ENCODE measurements at places on chromosomes 13 and 19. TPM values are rescaled to one million over a fixed set of nuclear protein-coding genes. Genes with fewer than 3 reads are reported as not detected.

The LYPD5 gene
- total RNA-seq, result 6.4 TPM

The SIGLEC9 gene
- not detected for total RNA-seq

The CEACAM1 gene
- total RNA-seq, result 159 TPM

The BEST2 gene
- total RNA-seq, result not detected

The ZNF600 gene
- total RNA-seq, result 23.4 TPM

The SYNGR4 gene
- total RNA-seq, result not detected

The S1PR4 gene
- not detected for total RNA-seq

The SLC10A2 gene
- not detected for total RNA-seq

The DOCK6 gene
- total RNA-seq, result 54.8 TPM

- H3K27ac ChIP-seq, result no peak overlapping the region
- no peaks in the 10 kb centered on the region for H3K27me3 ChIP-seq
- H3K4me3 ChIP-seq, result no peak overlapping the region
- H3K4me1 ChIP-seq, result no peaks in the 10 kb centered on the region
- H3K36me3 ChIP-seq, result peaks cover 3% of the 10 kb centered on the region
Observed at GRCh38 chr13:45953082-45953481, 99.5 kb downstream of the ZC3H13 start.

DNA sequence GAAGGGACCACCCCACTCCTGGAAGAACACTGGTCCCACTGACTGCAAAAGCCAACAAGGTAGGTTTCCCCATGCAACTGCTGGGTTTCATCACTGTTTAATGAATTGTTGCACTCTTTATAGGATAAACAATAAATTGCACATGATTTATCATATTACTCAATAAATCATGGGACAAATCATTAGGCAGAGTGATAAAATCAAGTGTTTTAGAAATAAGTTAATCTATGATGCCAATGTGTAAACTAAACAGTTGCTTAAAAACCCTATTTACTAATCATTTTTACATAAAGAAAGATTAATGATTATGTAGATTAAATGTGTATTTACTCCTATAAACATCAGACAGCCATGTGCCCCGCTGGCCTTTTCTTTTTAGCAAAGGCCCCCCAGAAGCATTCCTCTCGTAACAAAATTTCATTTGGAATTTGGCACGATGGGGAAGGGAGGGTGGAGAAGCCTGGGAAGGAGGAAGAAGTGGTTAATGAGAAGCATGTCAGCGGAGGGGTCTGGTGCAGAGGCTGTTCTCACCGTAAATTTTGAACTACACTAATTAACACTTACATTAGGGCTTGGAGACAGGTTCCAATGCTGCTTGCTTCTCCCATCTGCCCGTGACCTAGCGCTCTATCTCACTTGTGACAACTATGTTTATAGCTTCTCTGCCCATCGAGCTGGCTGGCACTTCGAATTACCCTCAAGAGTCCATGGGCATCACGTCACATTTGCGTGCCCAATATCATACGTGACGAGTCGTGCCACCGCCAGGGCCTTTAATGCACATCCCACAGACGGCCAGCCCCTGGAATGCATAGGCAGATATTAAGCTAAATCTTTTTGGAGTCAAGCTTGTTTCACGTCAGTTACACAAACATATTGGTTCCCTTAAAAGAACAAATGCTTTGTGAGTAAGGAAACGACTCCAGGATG is 357.7 kb upstream of the TSHZ3 start:
- no peak for DNase-seq
- no peak overlapping the region for H3K4me3 ChIP-seq
- H3K27me3 ChIP-seq, result no peaks in the 10 kb centered on the region
- no peaks in the 10 kb centered on the region for H3K36me3 ChIP-seq
- no peaks in the 10 kb centered on the region for H3K4me1 ChIP-seq

DNA sequence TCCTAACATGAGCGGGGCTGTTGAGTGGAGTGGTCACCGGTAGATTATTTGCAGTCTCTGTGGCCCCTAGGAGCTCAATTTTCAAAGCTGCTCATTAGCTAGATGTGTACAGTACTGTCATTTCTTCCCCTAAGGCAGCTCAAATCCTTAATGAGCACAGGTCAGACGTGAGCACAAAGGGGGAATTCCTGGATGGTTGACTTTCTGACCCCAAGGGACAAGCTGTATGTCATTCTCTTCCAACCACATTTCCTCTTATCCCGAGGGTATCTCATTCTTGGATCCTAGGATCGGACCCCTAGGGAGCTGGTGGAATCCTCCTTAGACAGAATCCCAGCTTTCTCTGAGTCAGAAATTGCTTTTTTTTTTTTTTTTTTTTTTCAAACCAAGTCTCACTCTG is 5.7 kb upstream of the OR7G3 start:
- no peak overlapping the region for H3K4me3 ChIP-seq
- H3K36me3 ChIP-seq, result no peaks in the 10 kb centered on the region
- DNase-seq, result no peak
- H3K4me1 ChIP-seq, result no peaks in the 10 kb centered on the region

DNA sequence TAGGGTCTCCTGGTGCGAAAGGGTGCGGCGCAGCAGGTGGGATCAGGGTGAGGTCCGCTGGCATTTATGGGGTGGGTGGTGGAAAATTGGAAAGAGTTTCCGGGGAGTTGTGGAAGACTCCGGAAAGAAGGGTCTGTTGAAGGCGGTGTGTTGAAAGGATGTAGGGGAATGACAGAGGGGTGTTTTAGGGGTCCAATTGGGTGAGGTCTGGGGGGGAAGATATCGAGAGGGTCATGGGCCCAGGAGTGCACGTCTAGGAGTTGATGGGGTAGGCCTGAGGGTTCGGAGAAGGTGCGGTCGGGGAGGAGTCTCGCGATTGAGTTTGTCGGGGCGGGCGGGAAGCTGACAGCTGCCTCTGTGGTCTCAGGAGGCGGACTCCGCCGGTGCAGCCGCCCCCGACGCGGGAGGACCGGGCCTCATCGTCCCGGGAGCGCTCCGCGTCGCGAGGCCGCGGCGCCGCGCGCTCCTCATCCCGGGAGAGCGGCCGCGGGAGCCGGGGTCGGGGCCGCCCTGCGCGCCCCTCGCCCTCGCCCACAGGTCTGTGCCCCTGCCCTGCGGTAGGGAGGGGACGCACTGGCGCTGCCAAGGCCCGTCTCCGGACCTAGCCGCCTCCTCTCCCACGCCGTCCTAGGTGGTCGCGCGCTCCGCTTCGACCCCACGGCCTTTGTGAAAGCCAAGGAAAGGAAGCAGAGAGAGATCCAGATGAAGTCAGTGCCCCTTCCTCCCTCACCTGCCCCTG is 7.0 kb downstream of the PGLYRP1 start:
- H3K27me3 ChIP-seq, result peaks cover 27% of the 10 kb centered on the region
- peaks cover 21% of the 10 kb centered on the region for H3K4me1 ChIP-seq
- DNase-seq, result no peak
- H3K27ac ChIP-seq, result peak overlapping the region; percentile 75
- H3K36me3 ChIP-seq, result peaks cover 20% of the 10 kb centered on the region

DNA sequence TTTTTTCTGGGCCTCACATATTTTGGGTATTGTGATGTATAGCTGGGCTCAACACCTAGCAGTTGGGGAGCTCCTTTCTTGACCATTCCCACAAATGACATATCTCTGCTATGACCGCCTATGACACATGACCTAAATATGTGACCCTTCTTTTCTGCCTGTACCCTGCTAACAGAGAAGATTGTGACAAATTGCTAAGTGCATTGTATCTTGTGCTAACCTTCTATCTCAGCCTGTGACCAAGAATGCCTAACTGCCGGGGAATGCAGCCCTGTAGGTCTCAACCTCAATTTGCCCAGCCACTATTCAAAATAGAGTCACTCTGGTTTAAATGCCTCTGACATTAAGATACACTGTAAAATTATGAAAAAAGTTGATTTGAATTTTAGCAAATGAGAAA is 6.8 kb upstream of the ZNF429 start:
- DNase-seq, result no peak
- no peak overlapping the region for H3K27ac ChIP-seq
- no peak overlapping the region for H3K4me3 ChIP-seq
- no peaks in the 10 kb centered on the region for H3K27me3 ChIP-seq
- no peaks in the 10 kb centered on the region for H3K4me1 ChIP-seq
- no peaks in the 10 kb centered on the region for H3K36me3 ChIP-seq

DNA sequence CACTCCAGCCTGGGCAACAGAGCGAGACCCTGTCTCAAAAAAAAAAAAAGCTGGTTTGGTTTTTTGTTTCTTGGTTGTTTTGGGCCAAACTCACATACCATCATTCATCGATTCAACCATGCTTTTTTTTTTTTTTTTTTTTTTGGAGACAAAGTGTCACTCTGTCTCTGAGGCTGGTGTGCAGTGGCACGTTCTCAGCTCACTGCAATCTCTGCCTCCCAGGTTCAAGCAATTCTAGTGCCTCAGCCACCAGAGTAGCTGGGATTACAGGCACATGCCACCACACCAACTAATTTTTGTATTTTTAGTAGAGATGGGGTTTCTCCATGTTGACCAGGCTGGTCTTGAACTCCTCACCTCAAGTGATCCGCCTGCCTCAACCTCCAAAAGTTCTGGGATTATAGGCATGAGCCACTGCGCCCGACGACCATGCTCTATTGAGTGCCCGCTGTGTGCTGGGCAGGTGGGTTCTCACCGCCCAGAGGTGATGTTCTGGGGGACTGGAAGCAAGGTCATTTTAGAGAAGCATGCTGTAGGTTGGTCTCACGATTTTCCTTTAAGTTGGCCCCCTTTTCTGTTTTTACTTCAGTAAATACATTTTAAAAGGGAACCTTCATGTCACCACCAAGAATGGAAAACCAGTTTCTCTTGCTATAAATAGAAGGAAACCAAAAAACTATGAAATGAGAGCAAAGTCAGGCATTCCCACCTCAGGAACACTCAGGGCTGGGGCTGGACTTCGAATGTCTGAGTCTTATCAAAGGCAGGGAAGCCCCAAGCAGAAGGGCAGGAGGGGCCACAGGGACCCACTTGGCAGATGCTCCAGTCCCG is 8.3 kb upstream of the JUND start:
- H3K4me3 ChIP-seq, result no peak overlapping the region
- peaks cover 18% of the 10 kb centered on the region for H3K4me1 ChIP-seq
- no peaks in the 10 kb centered on the region for H3K27me3 ChIP-seq
- no peak overlapping the region for H3K27ac ChIP-seq
- DNase-seq, result no peak

DNA sequence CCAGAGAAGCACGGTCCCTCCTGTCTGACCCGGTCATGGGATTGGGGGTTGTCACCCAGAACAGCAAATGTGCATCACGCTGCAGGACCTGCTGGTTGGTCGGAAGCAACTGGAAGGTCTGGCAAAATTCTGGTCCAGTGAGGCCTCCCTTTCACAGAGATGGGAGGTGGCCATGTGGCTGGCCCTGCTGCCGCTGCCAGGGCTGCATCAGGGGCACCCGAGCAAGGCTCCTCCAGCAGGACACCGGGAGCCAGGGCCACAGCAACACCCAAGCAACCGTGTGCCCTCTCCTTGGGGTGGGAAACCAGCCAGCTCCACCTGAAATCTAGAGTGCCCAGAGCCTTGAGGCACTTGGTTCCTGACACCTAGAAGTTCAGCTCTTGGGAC is 11.5 kb upstream of the GAS6 start:
- H3K4me3 ChIP-seq, result no peak overlapping the region
- no peaks in the 10 kb centered on the region for H3K4me1 ChIP-seq
- no peak for DNase-seq
- no peak overlapping the region for H3K27ac ChIP-seq
- H3K36me3 ChIP-seq, result peaks cover 4% of the 10 kb centered on the region

GRCh38 chr13:40102854-40103253 is 447.4 kb downstream of the COG6 start:
- H3K27me3 ChIP-seq, result no peaks in the 10 kb centered on the region
- peak overlapping the region; percentile 70 for H3K27ac ChIP-seq

DNA sequence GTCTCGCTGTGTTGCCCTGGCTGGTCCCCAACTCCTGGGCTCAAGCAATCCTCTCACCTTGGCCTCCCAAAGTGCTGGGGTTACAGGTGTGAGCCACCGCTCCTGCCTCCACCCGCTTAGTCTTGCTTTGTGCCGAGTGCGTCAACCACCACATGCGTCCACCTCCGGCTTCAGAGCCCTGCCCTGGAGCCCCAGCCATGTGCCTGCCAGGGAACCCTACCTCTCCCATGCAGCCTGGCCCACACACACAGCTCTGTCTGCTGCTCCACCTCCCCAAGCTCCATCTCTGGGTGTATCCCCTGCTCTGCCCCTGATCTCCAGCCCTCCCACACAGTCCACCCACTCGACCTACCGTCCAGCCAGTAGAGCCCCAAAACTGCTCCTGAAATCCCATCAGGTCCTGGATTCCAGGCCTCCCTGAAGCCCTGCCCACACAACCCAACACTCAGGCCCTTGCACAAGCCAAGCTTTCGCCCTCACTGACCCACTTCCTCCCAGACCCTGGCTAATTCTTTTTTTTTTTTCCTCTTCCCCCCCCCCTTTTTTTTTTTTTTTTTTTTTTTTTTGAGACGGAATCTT is 9.6 kb downstream of the CYP2F1 start:
- no peaks in the 10 kb centered on the region for H3K36me3 ChIP-seq
- no peak for DNase-seq
- no peak overlapping the region for H3K27ac ChIP-seq
- no peak overlapping the region for H3K4me3 ChIP-seq

- H3K27ac ChIP-seq, result peak overlapping the region; percentile 64
- H3K4me1 ChIP-seq, result peaks cover 54% of the 10 kb centered on the region
- no peak overlapping the region for H3K4me3 ChIP-seq
Observed at GRCh38 chr13:48583859-48584311, 51.0 kb upstream of the RCBTB2 start.

- peaks cover 4% of the 10 kb centered on the region for H3K36me3 ChIP-seq
- H3K27me3 ChIP-seq, result no peaks in the 10 kb centered on the region
- no peaks in the 10 kb centered on the region for H3K4me1 ChIP-seq
- no peak for DNase-seq
Observed at GRCh38 chr13:42190529-42190928, 81.4 kb upstream of the AKAP11 start.

DNA sequence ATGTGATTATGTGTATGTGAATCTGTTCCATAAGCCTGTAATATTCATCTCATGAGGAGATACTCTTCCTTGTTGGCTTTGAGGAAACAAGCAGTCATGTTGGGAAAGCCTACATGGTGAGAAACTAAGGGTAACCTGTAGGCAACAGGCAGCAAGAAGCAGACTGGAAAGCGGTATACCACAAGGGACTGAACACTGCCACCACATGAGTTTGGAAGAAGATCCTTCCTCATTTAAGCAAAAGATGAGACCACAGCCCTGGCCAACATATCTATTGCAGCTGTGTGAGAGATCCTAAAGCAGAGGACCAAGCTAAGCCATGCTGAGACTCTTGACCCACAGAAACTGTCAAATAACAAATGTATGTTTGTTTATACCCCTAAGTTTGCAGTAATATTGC is 134.8 kb downstream of the B3GLCT start:
- no peaks in the 10 kb centered on the region for H3K27me3 ChIP-seq
- H3K27ac ChIP-seq, result no peak overlapping the region
- no peaks in the 10 kb centered on the region for H3K36me3 ChIP-seq
- no peak overlapping the region for H3K4me3 ChIP-seq
- H3K4me1 ChIP-seq, result no peaks in the 10 kb centered on the region

DNA sequence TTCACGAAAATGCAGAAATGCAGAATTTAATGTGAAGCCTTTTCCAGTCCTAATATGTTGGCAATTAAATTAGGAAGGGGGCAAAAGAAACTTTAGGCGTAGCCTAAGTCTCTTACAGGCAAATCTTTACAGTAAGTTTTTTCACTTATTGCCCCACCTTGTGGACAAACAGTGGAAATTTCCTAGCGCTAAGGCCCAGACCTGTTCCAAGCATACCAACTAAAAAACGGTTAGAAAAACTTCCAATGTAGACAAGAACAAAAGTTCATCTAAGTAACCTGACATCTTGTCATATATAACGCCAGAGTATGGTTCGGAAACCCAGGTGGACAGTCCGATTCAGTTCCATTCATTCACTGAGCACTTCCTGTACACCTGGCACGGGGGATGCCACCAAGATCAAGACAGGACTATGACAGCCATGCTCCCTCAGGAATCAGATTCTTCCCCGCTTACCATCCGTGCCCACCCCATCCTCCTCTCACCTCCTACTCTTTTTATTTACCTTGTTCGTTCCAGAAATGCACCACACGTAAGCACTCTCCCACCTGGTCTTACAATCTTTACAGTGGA is 4.9 kb downstream of the ZAR1L start:
- no peaks in the 10 kb centered on the region for H3K4me1 ChIP-seq
- H3K27me3 ChIP-seq, result no peaks in the 10 kb centered on the region
- peak; percentile 21 for DNase-seq
- H3K27ac ChIP-seq, result no peak overlapping the region
